ENCODE measurements at places on chromosomes 4 and X.

DNA sequence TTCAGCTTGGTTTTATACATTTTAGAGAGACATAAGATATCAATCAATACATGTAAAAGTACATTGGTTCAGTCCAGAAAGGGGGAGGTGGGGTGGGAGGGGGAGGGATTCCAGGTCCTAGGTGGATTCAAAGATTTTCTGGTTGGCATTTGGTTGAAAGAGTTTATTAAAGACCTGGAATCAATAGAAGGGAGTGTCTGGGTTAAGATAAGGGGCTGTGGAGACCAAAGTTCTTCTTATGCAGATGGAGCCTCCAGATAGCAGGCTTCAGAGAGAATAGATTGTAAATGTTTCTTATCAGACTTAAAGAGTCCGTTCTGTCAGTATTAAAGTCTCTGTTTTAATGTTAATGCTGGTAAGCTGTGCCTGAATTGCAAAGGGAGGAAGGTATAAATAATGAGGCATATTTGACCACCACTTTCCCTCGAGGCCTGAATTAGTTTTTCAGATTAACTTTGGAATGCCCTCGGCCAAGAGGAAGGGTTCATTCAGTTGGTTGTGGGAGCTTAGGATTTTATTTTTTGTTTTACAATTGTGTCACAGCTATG lies 169.9 kb downstream of the AASDH start:
- no peak for DNase-seq

- DNase-seq, result no peak
These were observed 99.6 kb upstream of the MAML3 start for GRCh38 chr4:140253556-140254027.

GRCh38 chr4:184100297-184100885 lies 117.3 kb downstream of the ENPP6 start:
- no peak for DNase-seq

DNA sequence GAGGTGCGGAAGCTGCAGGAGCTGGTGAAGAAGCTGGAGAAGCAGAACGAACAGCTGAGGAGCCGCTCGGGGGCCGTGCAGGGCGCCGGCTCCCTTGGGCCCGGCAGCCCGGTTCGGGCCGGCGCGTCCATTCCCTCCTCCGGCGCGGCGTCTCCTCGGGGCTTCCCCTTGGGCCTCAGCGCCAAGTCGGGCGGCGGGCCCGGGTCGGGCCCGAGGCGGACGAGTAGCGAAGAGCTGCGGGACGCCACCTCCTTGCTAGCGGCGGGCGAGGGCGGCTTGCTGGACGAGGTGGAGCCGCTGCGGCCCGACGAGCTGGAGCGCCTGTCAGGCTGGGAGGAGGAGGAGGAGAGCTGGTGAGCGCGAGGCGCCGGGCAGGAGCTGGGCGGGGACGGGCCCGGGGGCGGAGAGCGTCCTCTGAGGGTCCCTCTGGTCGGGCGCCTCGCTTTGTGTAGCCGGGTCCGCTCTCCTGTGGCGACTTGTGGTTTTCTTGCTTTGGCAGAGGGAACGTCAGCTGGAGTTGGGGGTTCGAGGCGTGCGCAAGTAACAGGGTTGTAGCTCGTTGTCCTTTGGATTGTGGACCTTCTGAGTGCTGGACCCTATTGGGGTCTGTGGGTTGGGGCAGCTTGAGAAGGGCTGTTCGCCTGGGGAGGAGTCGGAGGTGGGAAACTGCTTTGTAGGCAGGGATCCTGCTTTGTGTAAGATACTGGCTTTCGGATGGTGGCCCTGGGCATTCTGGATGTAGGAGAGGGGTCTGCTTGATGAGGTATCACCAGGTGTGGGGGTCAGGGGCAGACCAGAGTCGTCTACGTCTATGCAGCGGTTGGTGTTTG lies 662 bp downstream of the SLAIN2 start:
- peak; percentile 31 for DNase-seq

- no peak for DNase-seq
These were observed 288.3 kb downstream of the CHIC1 start for GRCh38 chrX:73851014-73852009.

Measured in NCI-H1105 treated with DMSO at 0.1 percent for 48 hours (cell line).